ENCODE measurements at places on chromosomes 1 and 21.

- no peak for DNase-seq
These were observed 47.1 kb downstream of the C8A start for GRCh38 chr1:56901716-56902115.

DNA sequence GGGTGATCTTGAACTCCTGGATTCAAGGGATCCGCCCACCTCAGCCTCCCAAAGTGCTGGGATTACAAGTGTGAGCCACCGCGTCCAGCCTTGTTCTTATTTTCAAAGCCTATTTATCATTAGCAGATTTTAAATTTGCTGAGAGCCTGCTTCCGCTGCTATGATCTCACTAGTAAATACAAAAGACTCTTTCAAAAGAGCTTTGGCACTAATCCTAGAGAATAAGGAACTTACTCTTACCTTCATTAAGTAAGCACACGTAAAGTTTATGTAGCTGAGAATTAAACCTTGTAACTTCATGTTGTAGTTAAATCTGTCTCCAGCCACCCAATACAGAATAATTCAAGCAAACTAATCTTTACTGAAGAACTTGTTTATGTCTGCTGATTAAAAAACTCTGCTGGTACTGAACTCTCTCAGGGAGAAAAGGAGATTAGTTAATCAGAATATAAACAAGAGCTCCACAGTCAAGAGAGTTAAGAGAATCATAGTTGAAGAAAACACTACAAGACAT lies 72.3 kb downstream of the RUSC1 start:
- DNase-seq = no peak

- DNase-seq = no peak
These were observed 5.0 kb upstream of the ARL8A start for GRCh38 chr1:202149566-202149965.

DNA sequence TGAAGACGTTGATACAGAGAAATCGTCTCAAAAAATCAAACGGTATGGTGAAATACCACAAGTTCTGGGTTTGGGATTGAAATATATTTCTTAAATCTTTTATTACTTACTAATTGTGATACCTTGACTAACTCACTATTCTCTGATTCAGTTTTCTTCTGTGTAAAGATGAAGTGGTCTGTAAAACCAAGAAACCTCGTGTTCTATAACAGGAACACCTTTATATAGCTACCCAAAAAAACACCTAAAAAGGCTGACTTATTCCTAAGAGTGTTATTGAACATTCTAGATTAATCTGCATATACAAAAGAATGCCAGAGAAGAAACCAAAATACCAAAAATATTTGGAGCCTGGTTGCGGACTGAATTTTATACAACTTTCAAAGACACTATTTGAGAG lies 721 bp downstream of the LRRIQ3 start:
- no peak for DNase-seq

- DNase-seq = peak; percentile 83
These were observed 18.4 kb downstream of the MTHFR start for GRCh38 chr1:11787251-11787803.
